ENCODE measurements at places on chromosomes 5 and 9. TPM values are rescaled to one million over a fixed set of nuclear protein-coding genes. Genes with fewer than 3 reads are reported as not detected.

Gene SPATA6L
- total RNA-seq, result 0.18 TPM

Gene ANKRD18B
- total RNA-seq, result 35.6 TPM

Gene SGCD
- 12.7 TPM for total RNA-seq

Gene CDH9
- 0.59 TPM for total RNA-seq

Gene FCN2
- total RNA-seq, result not detected

Gene LMX1B
- not detected for total RNA-seq

Gene RNF224
- not detected for total RNA-seq

Gene AK6
- 59.0 TPM for total RNA-seq

Gene FOXD4L4
- total RNA-seq, result 0.18 TPM

Gene ZBED3
- 1.3 TPM for total RNA-seq

Gene PNPLA7
- total RNA-seq, result 0.59 TPM

Gene PCDHB4
- total RNA-seq, result under 0.01 TPM

Gene SPATA31A3
- total RNA-seq, result not detected

Gene SPINK4
- not detected for total RNA-seq

Gene PDZD2
- total RNA-seq, result under 0.01 TPM

Gene ACTL7B
- total RNA-seq, result not detected

Gene OR1J2
- not detected for total RNA-seq

Gene SLC46A2
- not detected for total RNA-seq

Gene CTNND2
- under 0.01 TPM for total RNA-seq

Gene C5orf58
- not detected for total RNA-seq

Gene MYMK
- not detected for total RNA-seq

Gene ELOVL7
- total RNA-seq, result not detected

Gene FOXD4L5
- total RNA-seq, result 0.09 TPM

Gene CDO1
- 0.59 TPM for total RNA-seq

Gene PPP3R2
- total RNA-seq, result not detected

Gene CMYA5
- total RNA-seq, result 0.28 TPM

Gene PCDHA12
- total RNA-seq, result 0.18 TPM

Gene TRIM32
- 27.0 TPM for total RNA-seq

Gene KCTD16
- total RNA-seq, result 33.0 TPM

Gene CORO2A
- total RNA-seq, result 0.30 TPM

Gene SOX30
- total RNA-seq, result not detected

Gene FUT7
- not detected for total RNA-seq

Gene GLRA1
- not detected for total RNA-seq

Gene CCL27
- total RNA-seq, result 0.59 TPM

Gene IDNK
- total RNA-seq, result 1.7 TPM

Gene PCDHGA7
- 4.2 TPM for total RNA-seq

Gene C5orf52
- not detected for total RNA-seq

Gene ZNF484
- 19.6 TPM for total RNA-seq

Gene NMUR2
- not detected for total RNA-seq

Gene GRM6
- total RNA-seq, result not detected

Gene MARVELD2
- 0.30 TPM for total RNA-seq

Gene CSF1R
- 0.89 TPM for total RNA-seq

Gene MPDZ
- total RNA-seq, result 100 TPM

Gene SLC1A3
- 14.3 TPM for total RNA-seq

Gene DDX4
- not detected for total RNA-seq

Gene TMEM8B
- 6.2 TPM for total RNA-seq

Gene WHRN
- total RNA-seq, result 2.3 TPM

Gene TMEM215
- total RNA-seq, result not detected
